ENCODE measurements at places on chromosomes 1 and 21.

- no peak for DNase-seq
Observed at GRCh38 chr1:58886611-58887010, 102.8 kb upstream of the JUN start.

- DNase-seq, result peak; percentile 67
Observed at GRCh38 chr1:100353988-100354387, 1.7 kb downstream of the CDC14A start.

DNA sequence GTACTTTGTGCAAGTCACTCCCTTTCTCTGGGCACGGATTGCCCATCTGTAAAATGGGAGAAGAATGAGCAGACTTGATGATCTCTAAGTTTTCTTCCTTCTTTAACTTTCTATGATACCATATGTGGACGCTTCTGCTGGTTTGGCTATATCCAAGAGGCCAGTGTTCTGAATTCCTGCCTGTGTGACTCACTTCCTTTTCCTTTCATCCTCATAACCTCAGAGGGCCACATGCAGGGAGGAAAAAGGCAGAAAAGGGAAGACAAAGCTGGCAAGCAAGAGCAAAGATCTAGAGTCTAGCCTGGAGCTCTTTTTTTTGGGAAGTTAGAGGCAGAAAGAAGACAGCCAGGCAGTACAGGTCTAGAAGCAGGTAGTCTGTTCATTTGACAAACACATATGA lies 151.2 kb downstream of the OMA1 start:
- peak; percentile 10 for DNase-seq

- peak; percentile 65 for DNase-seq
Observed at GRCh38 chr1:31447210-31447609, 34.2 kb downstream of the SERINC2 start.
